ENCODE measurements at places on chromosomes 7 and 10.

DNA sequence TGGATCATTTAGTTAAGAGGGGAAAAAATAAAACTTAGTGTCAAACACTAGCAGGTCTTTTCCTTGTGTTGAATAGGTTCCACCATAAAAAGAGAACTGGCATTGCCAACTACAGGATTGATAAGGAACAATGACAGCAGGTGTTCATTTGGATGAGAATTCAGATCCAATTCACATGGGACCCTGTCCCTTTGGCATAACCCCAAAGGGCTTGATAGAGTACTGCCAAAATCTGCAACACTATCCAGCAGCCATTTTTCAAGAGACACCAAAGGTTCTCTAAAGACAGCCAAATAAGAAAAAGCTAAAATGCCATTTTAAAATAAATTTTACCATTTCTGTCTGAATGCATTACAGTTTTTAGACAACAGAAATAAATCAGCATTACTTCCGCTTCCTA lies 422.3 kb downstream of the DGKB start:
- DNase-seq = no peak

- no peak for DNase-seq
Measured at GRCh38 chr7:33721895-33722294, 183.4 kb upstream of the BMPER start.

- no peak for DNase-seq
Measured at GRCh38 chr10:78471326-78471722, 437.7 kb downstream of the RPS24 start.

- DNase-seq = peak; percentile 44
Measured at GRCh38 chr7:10889266-10889898, 84.3 kb upstream of the PHF14 start.

GRCh38 chr7:40204581-40204980 lies 69.8 kb downstream of the SUGCT start:
- no peak for DNase-seq

GRCh38 chr7:55500117-55500756 lies 72.1 kb downstream of the VOPP1 start:
- DNase-seq = no peak

- peak; percentile 86 for DNase-seq
Measured at GRCh38 chr7:151782598-151783448, 94.1 kb downstream of the PRKAG2 start.

All from AG08396 (cell line).